NCI-H187 treated with DMSO at 0.1 percent for 48 hours (cell line): ENCODE measurements at places on chromosomes 2 and 18.
A peak's percentile ranks its signal among the peaks of the same experiment; 100 is the strongest.

- DNase-seq = no peak
Observed at GRCh38 chr2:172986040-172986439, 89.6 kb upstream of the MAP3K20 start.

DNA sequence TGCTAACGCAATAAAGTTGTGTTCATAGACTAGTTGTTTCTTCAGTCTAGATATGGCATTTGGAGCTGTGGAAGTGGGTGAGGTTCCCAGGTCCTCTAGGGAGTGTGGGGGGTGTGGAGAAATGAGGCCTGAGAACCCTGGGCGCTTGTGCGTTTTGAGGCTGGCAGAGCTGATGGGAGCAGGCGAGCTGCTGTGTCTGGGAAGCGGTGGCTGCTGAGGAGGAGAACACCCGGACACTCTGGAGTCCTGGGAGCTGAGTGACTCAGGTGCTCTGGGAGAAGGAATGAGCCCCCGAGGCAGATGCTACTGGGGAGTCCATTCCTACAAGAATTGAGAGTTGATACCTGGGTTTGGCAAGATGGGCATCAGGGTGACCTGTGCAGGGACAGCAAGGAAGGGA, 67.5 kb downstream of the LPIN1 start:
- no peak for DNase-seq

DNA sequence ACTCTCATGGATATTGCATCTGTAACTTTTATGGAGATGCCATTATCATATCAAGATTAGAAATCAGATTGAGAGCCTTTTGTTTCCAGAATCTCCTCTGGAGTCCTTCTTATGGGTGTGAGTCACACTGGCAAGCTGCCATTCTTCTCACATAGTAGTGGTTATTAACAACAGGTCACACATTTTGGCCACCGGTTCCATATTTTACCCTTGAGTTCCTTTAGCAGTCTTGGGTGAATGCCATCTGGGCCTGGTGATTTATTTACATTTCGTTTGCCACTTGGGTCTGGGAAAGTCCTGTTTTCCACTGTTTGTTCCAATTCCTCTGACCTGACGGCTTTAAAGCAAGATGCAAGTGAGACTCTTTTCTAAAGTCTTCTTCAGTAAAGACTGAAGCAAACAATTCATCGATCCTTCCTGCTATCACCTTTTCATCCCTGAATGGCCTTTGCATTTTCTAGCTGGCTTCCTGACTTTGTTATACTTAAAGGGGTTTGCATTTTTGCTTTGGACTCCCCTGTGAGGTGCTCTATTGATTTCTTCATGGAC, 80.5 kb upstream of the CAVIN2 start:
- DNase-seq = no peak

DNA sequence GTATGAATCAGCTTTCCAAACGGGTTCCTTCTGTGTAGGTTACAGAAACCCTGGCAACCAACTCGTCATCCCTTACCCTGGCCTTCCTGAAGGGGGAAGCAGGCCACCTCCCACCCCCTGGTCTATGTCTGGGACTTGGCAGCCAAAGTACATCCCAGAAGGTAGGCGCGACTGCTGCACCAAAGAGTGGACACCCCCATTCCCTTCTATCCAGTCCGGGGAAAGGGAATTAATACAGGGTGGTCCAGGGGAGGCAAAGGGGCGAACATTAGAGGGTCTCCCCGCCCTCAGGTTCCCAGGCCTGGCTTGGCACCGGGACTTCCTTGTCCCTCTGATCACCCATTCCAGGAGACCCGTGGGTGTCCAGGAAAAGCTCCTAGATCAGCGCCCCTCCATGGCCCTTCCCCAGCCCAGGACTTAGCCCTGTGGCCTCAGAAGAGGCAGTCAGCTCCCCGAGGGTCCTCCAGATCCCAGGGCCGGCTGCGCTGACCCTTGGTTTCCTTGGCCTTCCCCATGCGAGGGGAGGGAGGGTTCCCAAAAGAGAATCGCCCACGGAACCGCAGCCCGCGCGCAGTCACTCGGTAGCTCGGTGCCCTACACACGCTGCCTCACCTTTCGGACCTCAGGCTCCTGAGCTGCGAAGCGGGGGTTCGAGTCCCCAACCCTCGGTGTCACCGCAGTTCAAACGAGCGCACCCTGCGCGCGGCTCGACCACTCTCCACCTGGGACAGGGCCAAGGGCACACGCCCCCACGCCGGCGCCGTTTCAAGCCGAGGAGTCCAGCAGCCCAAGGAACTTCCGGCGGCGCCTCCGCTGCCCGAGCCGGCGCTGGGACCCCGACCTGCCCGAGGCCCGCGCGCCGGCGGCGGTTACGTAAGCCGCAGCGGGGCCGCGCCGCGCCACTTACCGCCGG, at the start of gene PER2:
Gene PER2, minus strand, starts transcription at position 874 of the 913 bp plus-strand sequence. CDS start 10,674 bp downstream, outside the sequence.
- no peak for DNase-seq

DNA sequence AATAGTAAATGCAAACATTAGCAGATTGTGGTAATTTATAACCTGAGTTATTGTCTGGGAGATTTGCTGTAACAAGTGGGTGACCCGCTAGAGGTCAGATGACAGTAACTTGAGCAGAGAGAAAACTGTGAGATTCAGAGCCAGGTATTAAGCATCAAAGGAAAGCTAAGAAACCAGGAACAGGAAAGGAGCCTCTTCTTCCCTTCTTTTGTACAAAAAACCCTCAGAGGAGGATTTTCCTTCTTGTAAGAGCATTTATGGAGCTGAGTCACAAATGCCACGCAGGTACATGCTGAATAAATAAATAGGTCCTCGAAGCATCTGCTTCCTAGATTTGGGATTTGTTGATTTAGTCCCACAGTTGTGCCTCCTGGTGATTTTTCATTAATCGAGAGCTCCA, 146.5 kb downstream of the SH3BP4 start:
- peak; percentile 15 for DNase-seq

DNA sequence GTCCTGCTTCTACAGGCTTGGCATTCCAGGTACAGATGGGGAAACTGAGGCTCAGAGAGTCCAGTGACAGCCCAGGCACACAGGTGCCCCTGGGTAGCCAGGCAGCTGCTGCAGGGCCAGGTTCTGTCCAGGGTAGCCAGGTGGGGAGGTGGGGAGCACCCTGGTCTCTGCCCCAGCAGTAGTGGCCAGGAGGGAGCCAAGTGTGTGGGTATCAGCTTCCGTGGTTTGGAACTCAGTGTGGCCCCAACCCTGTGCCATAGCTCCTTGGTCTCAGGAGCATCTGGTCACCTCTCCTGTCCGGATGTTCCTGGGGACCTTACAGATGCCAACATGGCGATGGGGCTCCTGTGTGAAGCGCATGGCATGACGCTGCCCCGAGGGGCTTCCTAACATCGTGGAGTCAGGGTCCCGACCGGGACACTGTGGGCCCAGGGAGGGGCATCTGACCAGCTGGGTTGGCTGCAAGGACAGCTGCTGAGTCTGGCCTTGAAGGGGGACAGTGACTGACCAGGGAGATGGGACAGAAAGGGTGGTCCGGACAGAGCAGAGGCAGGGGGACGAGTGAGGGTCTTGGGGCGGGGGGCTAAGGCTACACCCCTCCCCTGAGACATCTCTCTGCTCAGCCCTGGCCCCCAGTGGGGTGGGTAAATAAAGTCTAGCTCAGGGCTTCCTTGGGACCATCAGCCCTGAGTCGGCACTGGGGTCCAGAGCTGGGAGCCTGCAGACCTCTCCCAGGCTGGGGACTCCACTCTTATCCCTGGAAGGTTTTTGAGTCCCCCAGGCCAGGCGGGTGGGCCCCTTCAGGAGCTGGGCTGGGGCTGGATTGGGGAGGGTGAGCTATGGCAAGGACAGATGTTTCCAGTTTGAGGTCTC, 76.0 kb upstream of the SMAD7 start:
- no peak for DNase-seq

GRCh38 chr2:183035954-183036669, 2.1 kb downstream of the NCKAP1 start:
- no peak for DNase-seq

DNA sequence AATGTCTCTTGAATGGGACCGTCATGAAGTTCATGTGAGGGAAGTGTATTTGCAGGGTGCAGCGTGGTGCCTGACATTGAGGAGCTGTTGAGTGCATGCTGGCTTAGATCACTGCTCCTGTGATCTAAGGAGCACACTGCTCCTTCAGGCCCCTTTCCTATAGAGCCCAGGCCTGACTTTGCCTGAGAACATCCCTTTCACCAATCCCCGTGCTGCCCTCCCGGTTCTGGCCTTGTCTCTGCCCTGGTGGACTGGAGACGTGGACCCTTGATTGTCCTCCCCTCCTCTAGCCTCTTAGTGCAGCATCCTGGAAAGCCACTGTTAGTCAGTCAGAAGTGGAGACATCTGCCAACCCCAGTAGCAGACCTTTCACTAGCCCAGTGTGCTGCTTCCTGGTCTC, 323.6 kb upstream of the HS6ST1 start:
- no peak for DNase-seq

- no peak for DNase-seq
Observed at GRCh38 chr18:3177902-3178687, 41.7 kb downstream of the MYOM1 start.

GRCh38 chr2:219656526-219656925, 29.1 kb downstream of the SLC4A3 start:
- DNase-seq = no peak

GRCh38 chr18:55497825-55498403, 90.1 kb downstream of the TCF4 start:
- peak; percentile 63 for DNase-seq
